RWPE2 (cell line): ENCODE measurements at places on chromosomes 2 and 18.
A peak's percentile ranks its signal among the peaks of the same experiment; 100 is the strongest.

GRCh38 chr2:158487419-158487818 lies 30.7 kb downstream of the PKP4 start:
- no peak for DNase-seq

- no peak for DNase-seq
These were observed 63.3 kb upstream of the STK17B start for GRCh38 chr2:196234672-196235071.

DNA sequence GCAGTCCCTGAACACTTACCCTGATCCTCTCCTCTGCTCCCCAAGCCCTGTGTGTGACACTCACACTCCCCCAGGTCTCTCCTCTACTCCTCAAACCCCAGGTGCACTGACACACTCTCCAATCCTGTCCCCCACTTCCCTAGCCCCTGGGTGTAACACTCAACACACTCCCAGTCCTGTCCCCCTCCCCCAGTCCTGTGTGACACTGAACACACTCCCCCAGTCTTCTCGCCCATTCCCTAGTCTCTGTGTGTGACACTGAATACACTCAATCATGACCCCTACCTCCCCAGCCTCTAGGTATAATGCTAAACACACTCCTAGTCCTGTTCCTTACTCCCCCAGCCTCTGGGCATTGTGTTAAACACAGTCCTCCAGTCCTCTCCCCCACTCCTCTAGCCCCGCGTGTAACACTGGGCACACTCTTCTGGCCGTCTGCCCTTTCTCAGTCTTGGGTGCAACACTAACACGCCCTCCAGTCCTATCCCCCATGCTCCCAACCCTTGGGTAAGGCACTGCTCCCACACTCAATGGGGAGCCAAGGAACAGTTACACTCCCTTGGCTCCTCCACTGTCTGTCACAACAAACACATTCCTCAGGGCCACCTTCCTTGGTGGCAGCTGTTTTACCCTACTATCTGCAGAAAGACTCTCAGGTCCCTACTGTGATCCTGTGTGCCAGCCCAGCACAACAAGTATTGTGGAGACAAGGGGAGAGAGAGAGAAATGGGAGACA lies 82.5 kb upstream of the PKDCC start:
- no peak for DNase-seq

- no peak for DNase-seq
These were observed 1.7 kb downstream of the TMEM127 start for GRCh38 chr2:96264086-96264485.

GRCh38 chr18:69109686-69110085 lies 291.0 kb upstream of the DOK6 start:
- DNase-seq = no peak

- no peak for DNase-seq
These were observed 20.2 kb downstream of the LGALSL start for GRCh38 chr2:64474121-64474571.

- no peak for DNase-seq
These were observed 19.3 kb upstream of the FRZB start for GRCh38 chr2:182885771-182886170.

DNA sequence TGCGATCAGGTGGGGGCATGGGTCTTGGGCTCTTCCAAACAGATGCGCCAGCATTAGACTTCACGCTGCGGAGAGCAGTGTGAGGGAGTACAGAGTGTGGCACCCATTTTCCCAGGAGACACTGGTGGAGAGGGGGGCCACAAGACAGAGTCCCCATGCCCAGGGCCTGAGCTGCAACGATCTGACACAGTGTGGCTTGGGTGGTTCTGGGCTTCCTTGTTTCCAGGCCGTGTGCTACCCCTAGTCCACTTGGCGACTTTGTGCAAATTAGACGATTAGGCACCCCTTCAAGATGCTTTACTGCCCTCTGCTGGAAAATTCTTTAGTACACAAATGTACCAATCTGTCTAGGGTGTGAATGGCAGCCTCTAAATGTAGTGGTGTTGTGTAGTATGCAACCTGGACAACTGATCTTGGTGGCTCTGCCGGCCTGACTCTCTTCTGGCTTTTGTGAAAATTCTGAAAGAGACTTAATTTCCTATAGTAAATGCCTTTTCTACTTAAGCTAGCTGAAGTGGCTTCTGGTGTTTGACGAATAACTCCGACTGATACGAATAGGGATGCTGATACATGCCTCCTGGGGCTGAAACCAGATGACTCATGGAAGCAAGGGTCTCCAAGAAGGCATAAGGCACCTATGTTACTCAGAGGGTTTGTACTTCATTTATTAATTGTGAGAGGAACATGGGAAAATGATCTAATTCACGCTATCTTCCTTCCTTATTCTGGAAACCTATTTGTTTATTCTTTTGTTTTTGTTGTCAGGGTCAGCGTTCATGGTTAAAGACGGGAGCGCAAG lies 92.3 kb upstream of the SMAD2 start:
- peak; percentile 22 for DNase-seq

DNA sequence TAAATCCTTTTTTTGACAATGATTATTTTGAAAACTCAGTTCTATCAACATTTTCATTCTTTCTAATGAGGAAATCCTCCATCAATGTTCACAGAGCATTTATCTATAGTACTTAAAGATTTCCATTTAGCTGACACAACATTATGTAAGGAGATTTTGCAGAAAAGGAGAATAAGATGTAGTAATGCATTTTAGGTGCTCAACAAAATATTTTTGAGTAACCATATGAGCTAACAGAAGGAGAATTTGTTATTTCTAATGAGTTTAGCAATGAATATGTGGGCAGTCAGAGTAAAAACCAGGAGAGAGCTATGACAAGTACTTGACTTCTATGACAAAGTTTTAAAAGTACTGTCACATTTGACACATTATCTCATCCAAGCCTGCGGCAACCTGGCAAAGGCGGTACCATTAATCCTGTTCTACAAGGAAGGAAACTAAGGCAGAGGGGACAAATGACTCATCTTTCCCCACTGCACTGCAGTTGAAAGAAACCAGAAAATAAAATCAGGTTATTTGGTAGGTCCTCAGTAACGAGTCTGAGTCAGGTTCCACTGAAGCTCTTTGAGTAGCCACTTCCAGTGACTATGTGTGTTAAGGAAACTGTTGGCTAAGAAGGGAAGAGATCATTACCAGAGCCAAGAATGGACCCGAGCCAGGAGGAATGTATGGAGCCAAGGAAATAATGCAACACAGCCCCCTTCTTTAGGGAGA lies 134.1 kb upstream of the ITGB6 start:
- DNase-seq = no peak

DNA sequence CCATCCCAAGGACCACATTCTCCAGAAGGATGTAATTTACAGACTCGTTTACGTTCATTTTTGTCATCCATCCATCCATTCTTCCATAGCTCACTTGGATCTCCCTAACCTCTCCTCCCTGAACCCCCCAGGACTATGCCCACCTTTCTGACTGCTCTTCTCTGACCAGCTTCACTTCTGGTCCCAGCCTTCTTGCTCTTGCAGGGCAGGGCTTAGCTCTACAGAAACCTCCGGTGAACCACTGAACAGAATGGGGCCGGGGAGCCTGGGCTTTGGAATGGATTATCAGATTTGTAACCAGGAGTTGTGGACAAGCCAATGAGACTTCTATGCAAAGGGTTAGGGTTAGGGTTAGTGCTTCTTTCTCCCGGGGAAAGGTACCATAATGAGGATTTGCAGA lies 95.0 kb downstream of the TGFA start:
- DNase-seq = no peak

DNA sequence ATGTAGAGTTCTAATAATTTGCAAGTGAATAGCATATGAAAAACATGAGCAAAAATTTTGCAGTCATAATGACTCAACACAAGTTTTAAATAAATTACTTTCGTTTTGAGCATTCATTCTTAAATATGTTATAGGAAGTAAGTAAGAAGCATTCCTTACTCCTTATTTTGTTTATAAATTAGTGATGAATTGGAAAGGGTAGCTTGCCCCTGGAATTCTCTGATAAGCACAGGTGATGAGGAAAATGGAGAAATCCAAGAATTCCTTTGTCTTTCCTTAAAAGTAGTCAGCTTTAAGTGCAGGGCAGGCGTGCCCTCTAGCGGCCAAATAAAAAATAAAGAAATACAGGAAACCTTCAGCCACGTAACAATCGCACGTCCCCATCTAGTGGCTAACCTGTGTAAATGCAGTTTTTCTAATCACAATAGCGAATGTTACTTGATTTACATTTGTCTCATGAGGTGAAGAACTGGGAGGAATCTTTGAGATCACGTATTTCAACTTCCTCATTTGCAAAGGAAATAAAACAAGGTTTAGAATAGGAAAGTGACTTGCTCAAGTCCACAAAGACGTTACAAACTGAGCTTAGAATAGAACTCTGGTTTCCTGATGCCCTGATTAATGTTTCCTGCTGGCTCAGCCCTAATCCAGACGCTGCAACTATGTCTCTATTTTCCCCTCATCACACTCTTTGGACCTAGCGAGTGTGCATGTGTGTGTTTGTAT lies 47.2 kb upstream of the ZNG1B start:
- no peak for DNase-seq

DNA sequence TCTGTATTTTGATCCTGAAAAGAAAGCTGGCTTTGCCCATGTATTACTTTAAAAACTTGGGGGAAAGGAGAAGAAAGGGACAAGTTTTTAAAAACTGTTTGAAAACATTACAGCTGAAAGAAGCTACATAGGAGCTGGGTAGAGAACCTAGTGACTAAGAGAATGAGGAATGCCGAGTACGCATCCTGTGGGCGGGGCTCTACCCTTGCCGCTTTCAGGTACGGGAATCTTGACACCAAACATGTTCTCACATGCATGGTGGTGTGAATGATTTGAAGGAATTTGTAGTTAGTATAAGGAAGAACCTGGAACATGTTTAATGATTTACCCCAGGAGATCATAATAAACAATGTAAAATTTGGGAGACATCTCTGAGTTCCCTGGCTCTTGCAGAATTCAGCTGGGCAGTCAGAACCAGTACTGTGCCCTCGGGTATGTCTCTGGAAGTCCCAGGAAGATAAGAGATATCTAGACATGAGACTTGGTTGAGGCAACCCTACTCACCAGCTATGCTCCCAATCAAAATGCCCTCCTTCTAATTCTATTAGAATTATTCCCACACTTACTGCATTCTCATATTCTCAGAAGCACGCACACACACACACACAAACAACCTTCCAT lies 16.5 kb upstream of the TGFA start:
- DNase-seq = peak; percentile 92

DNA sequence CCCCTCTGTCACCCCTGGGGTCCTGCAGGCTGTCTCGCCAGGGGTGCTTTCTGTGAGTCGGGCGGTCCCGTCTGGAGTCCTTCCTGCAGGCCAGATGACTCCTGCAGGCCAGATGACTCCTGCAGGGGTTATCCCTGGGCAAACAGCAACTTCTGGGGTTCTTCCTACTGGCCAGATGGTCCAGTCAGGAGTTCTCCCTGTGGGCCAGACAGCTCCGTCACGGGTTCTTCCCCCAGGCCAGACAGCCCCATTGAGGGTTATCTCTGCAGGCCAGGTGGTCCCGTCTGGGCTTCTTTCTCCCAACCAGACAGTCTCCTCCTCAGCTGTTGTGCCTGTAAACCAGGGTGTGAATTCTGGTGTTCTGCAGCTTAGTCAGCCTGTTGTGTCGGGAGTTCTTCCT lies 27.6 kb downstream of the ADNP2 start:
- DNase-seq = no peak

DNA sequence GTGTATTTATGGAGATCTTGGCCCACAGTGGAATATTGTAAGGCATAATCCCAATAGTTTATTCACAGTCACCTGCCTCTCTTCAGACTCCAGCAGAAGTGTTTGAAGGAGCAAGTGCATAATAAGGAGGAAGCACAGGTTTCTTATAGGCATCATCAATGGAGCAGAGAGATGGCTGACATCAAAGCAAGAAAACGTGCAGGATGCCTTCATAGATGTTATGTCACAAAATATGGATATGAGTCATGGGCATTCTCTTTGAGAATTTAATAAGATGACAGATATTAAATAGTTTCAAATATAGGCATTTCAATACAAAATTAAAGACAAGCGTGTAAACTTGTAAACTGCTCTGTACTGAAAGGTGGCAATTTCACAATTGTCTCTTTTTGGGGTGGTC lies 4.0 kb upstream of the RND3 start:
- no peak for DNase-seq

DNA sequence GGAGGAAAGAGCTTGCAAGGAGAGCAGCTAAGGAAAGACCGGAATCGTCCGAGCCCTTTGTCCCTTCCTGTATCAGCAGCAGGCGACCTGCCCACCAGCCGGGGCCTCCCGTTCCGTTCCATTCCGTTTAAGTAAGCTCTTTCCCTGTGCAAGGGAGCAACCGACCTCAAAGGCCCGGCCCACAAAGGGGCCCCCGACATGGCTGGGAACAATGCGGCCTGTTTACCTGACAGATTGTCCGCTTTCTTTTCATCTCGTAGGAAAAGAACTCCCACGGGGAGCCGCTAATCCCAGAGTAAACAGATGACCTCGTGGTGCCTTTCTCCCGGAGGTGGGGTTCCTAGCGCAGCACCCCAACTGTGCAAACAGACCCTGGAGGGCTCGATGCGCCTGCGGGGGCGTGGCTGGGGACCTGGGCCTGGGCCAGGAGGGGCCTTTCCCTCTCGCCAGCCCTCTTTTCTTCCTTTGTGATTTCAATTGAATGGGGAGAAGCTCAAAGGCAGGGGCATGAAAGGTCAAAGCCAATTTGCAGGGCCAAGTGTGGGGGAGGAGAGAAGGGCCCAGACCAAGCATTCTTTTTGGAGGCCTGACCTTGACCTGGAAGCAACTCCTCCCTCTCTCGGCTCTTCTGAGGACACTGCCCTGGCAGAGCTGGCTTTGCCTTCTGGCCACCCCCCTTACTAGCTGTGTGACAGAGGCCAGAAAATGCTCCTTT lies 120.2 kb downstream of the INHBB start:
- DNase-seq = no peak

- DNase-seq = no peak
These were observed 309.8 kb downstream of the C1D start for GRCh38 chr2:67752969-67753368.

DNA sequence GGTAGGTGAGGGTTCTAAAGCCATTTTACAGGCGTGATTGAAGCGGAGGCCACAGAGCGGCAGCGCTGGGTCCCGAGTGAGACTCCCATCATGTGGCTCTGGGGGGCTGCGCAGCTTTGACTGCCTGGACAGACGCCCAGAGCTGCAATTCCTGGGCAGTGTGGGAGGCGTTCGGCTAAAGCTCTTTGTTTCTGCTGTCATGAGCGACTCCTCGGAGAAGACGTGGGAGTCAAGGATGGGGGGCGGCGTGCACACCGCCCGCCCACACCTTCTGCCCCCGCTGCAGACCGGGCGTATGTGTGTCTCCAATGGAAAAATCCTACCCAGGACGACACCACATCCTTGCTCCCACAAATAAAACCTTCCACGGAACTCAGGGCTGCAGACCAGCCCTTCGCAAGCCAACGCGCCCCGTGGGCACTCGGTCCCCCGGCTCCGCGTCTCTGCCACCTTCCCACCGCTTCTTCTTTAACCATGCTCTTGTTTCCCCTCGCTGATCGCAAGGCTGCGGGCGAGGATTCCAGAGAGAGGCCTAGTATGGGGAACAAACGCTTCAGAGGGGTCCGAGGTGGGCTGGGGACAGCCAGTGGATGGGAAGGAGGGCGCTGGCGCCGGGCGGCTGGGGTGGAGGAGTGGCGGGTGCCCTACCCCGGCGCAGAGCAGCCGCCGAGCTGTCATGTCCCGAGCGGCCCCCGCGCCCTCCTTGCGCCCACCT lies 680 bp upstream of the LBH start:
- DNase-seq = no peak

- no peak for DNase-seq
These were observed 55.5 kb downstream of the MAP4K4 start for GRCh38 chr2:101752716-101753616.

- no peak for DNase-seq
These were observed 63.4 kb upstream of the PELI1 start for GRCh38 chr2:64207573-64207972.
